Non-pigmented ciliary epithelial cell (primary cell): ENCODE measurements at places on chromosomes 7 and 10.
A peak's percentile ranks its signal among the peaks of the same experiment; 100 is the strongest.

- peak; percentile 92 for DNase-seq
Observed at GRCh38 chr10:79298403-79299244, 48.6 kb upstream of the PPIF start.

DNA sequence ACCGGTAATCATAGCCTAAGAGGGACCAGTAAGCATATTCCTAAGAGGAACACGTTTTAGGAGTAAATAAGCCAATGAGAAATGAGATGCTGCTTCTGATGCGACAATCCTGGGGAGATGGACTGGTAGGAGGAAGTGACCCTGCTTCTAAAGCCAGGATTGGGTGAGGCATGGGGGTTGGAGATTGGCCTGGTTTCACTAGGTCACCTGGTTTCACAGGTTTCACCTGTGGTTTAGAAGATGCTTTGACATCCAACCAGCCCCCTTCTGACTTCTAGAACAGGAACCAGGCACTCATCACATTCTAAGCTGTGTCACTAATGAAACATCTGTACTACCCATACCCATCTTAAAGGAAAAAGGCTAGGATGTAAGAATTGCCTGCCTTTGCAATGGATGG is 53.0 kb upstream of the BAMBI start:
- DNase-seq = no peak

DNA sequence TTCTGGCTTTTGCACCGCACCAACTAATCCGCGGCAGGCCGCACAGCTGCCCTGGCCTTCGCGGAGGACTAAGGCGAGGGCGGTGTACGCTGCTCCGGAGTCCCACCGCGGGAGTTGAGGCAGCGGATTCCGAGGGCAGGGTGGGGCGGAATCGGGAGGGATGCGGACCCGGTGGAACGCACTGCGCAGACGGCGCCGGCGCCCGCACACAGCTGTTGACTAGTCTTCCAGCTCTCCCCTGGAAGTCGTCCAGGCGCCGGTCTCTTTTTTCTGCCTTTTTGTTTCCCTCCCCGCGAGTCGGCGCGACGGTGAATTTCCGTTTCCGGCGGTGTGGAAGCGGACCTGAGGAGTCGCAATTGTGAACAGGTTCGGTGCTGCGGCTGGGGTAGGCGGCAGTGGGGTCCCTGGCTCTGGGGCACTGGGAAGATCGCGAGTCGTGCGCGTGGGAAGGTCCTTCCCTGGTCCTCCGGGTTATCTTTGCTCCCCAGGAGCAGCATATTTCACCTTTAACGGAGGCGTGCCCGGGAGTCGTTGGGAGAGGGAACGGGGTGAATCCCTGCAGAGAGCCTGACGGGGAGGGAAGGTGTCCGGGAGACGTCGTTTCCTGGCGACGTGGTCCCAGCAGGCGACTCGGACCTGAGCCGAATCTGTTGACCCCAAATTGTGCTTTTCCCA is at the start of gene ASAH2B:
Gene ASAH2B, plus strand, starts transcription at position 319 of the 675 bp plus-strand sequence. CDS start 5,195 bp downstream, outside the sequence.
- DNase-seq = peak; percentile 14

DNA sequence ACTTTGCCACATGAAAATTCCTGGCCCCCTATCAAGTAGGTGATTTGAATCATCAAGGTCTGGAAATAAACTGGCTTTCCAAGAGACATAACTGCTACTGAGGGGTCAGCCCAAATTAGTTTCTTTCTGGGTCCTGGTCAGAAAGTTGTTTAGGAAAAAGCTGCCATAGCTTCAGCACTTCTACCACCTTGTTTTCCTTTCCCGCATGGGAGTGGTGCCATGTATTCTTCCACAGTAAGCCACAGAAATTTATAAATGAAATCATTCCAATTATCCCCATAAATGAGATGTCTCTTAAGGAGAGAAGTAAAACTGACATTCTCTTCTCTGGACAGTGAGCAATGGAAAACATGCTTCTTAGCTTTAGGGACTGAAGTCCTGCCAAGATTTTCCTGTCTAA is 80.8 kb downstream of the PHYHIPL start:
- no peak for DNase-seq

DNA sequence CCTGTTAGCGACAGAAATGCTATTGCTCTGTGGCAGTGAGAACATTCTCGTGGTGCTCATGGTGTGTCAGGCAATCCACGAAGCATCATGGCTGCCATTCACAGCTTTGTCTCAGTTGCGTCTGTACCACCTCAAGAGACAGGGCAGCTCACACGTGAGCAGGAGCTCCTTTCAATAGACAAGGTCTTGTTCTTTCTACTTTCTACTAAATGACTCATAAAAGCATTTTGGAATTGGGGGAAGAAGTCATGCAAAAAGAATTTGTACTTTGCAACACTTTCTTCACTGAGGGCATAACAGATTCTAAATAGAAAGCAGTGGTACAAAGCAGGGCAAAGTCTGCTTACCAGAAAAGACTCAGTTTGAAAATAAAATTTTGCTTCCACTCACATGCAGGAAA is 638.5 kb downstream of the PHTF2 start:
- DNase-seq = no peak

- no peak for DNase-seq
Observed at GRCh38 chr10:114395366-114396022, 8.8 kb downstream of the AFAP1L2 start.

DNA sequence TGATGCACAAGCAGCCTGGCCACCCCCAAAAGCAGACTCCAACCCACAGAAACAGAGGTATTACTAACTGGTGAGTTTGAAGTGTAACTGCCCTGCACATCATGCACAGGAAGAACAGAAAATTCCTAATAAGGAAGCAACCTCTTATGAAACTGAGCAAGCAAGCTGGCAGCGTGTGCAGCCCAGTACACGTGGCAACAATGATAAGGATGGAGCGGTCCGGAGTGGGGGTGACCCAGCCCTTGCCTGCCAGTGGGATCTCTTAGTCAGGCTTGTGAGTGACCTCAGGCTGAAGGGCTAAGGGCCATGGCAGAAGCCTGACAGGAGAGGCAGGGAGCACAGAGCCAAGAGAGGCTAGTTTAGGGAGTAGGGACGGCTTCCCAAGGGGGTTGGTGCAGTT is 22.1 kb upstream of the AOAH start:
- DNase-seq = no peak

- DNase-seq = no peak
Observed at GRCh38 chr7:9822458-9823290, 1151.0 kb upstream of the PHF14 start.

GRCh38 chr10:107546284-107546683 is 381.8 kb upstream of the SORCS1 start:
- DNase-seq = peak; percentile 64

- no peak for DNase-seq
Observed at GRCh38 chr10:117167789-117168674, 29.3 kb upstream of the KCNK18 start.

DNA sequence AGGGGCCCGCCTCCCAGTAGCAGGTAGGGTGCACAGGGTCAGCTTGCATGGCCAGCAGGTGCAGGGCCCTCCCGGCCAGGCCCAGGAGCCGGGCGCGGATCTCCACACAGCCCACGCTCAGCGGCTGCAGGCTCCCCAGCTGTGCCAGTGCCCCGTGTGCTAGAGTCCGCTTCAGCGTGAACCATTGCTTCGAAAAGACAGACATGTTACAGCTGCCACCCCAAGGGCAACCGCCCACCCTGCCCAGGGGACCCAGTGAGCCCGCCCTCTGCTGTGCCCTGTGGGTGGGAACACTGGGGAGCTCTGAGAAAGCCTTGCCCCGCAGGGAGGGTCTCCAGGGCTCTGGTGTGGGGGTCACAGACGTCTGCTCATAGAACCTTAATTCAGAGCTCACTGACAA is 64.3 kb upstream of the NKX6-2 start:
- no peak for DNase-seq

- DNase-seq = no peak
Observed at GRCh38 chr10:89563861-89564478, 28.6 kb upstream of the SLC16A12 start.

- DNase-seq = no peak
Observed at GRCh38 chr10:124911124-124912067, 30.5 kb upstream of the ZRANB1 start.

DNA sequence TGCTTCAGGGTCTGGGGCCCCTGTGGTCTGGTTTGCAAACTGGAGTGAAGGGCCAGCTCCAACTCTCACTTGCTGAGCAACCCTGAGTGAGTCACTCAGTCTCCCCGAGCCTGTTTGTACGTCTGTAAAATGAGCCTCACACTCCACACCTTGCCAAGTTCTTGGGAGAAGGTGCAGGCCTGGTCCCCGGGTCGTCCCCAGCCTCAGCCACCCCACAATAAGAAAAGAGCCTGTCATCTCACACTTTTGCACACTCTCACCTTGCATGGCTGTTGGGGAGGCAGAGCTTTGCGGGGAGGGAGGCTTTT is 5.2 kb downstream of the GRIFIN start:
- peak; percentile 30 for DNase-seq

- no peak for DNase-seq
Observed at GRCh38 chr10:104614245-104614831, 26.8 kb upstream of the SORCS3 start.

- DNase-seq = no peak
Observed at GRCh38 chr10:19638896-19639233, 177.4 kb upstream of the PLXDC2 start.

DNA sequence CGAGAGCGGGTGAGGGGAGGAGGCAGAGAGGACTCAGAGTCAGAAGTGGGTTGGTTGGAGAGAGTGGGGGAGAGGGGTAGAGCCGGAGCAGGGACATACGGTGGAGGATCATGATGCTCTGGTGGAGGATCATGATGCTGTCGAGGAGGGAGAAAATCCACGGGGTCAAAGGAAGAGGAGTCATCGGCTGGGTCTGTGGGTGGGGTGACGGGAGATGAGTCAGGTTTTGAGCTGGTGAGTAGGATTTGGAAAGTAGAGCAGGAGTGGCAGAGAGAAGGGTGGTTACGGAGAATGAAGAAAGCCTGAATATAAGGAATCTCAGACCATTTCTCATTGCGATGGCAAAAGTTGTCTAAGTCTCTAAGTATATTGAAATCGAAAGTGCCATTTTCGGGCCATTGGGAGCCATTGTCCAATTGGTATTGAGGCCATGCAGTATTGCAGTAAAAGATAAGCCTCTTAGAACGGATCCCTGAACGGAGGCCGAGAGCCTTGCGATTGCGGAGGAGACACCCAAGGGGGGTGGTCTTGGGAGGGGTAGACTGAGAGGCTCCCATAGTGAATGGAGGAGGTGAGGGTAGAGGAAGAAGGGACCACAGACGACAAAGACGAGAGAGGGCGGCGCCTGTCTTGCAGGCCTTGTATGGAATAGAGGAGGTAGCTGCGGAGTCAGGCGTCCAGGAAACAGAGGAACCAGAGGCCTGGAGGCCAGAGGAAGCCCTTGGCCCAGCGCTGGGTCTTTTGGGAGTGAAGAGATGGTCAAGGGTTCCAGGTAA is 23.8 kb downstream of the SCIN start:
- no peak for DNase-seq

- no peak for DNase-seq
Observed at GRCh38 chr7:49481075-49481474, 292.4 kb upstream of the VWC2 start.

- DNase-seq = no peak
Observed at GRCh38 chr10:129756912-129757901, 206.9 kb downstream of the EBF3 start.

DNA sequence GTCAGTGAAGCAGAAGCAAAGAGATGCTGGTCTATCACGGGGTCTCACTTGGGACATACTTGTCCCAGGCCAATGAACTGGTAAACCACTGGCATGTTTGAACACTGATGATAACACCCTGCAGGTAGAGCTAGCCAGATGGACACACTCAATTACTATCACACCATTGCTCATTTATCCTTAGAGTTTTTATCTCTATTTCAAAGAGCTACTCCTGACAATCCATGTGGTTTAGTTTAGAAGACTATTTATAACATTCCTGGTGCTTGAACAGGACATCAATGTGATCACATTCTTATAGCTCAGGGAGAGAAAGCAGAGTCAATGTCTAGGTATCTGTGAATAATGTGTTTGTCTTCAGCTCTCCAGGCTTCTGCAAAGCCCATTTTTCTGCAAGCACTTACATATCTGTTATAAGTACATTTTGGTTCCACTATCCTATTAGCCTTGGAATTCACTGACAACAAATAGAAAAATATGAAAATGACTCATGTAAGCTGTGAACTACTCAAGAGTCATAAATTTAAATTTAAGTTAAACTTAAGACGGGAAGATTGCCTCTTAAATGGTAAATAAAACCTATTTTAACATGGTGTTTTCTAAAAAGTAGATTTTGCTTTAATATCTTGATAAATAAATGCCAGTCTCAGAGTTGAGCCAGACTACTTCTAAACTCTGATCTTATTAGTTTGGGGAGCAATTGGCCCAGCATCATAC is 106.7 kb upstream of the MBL2 start:
- DNase-seq = peak; percentile 37
